ENCODE measurements at places on chromosomes 7 and 10. TPM values are rescaled to one million over a fixed set of nuclear protein-coding genes. Genes with fewer than 3 reads are reported as not detected.

DNA sequence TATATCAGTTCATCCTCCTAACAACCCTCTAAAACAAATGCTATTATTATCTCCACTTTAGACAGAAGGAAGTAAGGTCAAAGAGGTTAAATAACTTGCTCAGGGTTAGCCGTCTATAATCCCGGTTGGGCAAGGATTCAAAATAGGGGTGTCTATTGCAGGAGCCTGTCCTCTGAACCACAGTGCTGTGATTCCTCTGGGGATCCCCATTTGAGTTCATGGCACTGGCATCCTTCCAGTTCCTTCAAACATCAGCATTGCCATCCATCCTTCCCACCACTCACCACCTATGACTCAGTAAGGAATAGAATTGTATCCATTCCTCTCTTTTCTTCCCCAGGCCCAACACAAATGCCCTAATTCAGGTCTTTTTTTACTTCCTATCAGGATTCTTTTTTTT is 25.6 kb downstream of the HPS6 start:
- no peaks in the 10 kb centered on the region for H3K27me3 ChIP-seq
- no peak overlapping the region for H3K27ac ChIP-seq
- DNase-seq, result no peak

DNA sequence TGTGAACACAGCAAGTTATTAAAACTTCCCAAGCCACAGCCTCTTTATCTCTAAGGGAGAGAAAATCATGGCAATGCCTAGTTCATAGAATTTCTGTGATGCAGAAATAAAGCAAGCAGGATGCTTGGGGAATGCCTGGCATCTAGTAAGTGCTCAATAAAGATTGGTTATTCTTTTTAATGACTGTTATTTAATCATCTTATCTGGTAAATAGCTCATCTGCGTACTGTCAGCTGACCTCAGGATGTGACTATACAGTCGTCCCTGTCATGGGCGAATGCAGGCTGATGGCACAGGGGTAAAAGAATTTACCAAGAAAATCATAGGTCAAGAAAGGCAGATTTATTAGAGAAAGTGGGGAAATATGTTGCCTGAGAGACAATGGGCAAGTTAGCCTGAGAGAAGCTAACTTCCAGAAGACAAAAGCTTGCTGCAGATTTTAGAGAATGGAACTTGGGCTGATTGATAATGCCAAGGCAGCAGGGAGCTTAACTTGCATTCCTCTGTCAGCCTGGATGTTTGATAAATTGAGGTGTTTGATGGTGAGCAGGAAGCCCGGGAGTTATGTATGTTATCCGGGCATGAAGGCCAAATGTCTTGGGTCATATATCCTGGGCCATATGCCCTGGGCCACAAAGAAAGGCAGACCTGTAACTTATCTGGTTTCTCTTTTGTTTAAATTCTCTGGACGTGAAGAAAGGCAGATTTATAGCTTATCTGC is 126.0 kb downstream of the KCNMA1 start:
- H3K36me3 ChIP-seq, result no peaks in the 10 kb centered on the region
- DNase-seq, result peak; percentile 47
- peak overlapping the region; percentile 82 for H3K27ac ChIP-seq
- peaks cover 74% of the 10 kb centered on the region for H3K4me1 ChIP-seq
- H3K27me3 ChIP-seq, result no peaks in the 10 kb centered on the region

DNA sequence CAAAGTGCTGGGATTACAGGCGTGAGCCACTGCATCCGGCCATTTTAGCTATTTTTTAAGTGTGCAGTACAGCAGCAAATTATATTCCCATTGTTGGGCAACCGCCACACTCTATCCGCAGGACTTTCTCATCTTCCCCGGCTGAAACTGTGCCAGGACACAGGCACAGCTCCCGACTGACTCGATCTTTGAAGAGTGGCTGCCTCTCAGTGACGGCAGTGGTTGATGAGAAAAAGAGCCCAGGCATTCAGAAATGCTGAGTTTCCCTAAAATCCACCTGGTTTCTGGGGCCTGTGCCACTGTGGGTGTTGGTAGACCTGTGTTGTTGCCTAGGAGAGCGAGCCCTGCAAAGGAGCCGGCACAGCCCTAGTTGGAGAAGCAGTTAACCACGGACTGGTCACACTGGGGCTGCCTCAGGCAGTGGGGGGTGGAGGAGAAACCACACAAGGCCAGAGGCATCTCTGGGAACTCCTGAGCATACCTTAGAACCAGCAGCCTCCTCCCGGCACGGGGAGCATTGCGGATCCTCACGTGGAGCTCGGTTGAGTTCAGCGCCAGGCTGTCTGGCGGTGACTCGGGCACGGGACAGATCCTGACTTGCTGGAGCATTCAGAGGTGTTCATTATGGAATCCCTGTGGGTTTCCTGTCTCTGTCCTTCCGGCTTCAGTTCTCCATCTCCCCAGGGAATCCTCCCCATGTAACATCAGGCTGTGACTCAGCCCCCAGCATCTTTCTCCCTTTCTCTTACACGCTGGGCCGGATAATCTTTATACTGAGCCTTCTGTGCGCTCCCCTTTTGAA is 16.2 kb downstream of the PFKFB3 start:
- no peak overlapping the region for H3K27ac ChIP-seq
- H3K27me3 ChIP-seq, result no peaks in the 10 kb centered on the region
- no peak overlapping the region for H3K4me3 ChIP-seq

GRCh38 chr10:114802177-114802576 is 19.4 kb upstream of the FHIP2A start:
- no peak overlapping the region for H3K27ac ChIP-seq
- DNase-seq, result no peak
- no peaks in the 10 kb centered on the region for H3K4me1 ChIP-seq
- H3K27me3 ChIP-seq, result no peaks in the 10 kb centered on the region
- H3K36me3 ChIP-seq, result no peaks in the 10 kb centered on the region
- H3K4me3 ChIP-seq, result no peak overlapping the region

DNA sequence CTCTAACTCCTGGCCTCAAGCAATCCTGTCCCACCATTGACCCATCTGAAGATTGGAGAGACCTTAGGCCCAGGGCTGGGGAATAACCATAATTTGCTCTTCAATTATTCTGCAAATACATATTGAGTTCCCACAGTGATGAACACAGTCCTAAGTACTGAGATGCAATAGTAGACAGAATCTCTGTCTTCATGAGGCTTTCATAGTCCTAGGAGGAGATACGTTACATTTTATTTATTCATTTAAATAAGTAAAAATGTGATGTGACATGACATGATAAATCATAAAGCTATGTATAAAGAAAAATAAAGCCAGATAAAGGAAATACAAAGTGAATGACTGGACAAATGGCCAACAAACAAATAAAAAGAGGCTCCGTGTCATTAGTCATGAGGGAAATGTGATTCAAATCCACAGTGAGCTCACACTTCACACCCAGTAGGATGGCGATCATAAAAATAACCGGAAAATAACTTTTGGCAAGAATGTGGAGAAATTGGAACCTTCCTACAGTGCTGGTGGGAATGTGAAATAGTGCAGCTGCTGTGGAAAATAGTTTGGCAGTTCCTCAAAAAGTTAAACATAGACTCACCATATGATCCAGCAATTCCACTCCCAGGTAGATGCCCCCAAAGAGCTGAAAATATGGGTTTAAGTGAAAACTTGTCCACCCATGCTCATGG is 52.1 kb upstream of the JCAD start:
- peak; percentile 91 for DNase-seq
- H3K27ac ChIP-seq, result peak overlapping the region; percentile 75
- H3K36me3 ChIP-seq, result no peaks in the 10 kb centered on the region
- H3K27me3 ChIP-seq, result no peaks in the 10 kb centered on the region

DNA sequence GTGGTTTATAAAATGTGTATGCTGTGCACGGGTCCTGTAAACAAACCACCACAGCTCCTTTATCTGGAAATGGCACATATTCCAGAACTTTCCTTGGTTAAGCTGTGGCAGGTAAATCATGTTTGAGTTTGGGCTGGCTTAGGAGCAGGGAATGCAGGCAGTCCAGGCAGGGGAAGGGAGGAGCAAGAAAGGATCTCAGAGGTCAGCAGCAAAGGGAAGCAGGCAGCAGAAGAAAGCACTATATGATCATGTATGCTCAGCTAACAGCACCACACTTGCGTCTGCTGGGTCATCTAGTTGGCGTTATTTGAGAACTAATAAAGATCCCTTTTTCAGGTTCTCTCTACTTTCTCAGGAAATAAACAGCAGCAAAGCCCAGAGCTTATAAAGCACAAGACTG is 7.8 kb downstream of the ICA1 start:
- no peaks in the 10 kb centered on the region for H3K27me3 ChIP-seq
- H3K4me3 ChIP-seq, result no peak overlapping the region
- H3K27ac ChIP-seq, result no peak overlapping the region
- DNase-seq, result no peak

DNA sequence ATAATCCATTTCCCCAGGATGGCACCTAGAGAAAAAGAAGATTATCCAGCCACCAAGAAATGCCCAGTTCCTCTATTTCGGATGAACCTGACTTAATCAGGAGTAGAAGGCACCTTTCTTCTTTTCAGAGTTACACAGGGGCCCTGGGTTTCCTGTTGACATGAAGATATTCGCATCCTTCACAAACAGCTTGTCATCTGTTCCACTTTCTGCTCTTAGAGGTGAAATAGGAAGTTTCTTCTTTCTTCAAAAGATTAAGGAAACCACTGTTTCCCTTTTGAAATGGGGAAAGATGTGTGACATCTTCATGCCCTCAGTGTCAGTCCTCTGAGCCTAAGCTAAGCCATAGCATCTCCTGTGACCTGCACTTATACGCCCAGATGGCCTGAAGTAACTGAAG is 39.1 kb upstream of the RAB18 start:
- H3K4me3 ChIP-seq, result no peak overlapping the region
- no peak overlapping the region for H3K27ac ChIP-seq
- DNase-seq, result no peak
- H3K4me1 ChIP-seq, result no peaks in the 10 kb centered on the region
- H3K36me3 ChIP-seq, result no peaks in the 10 kb centered on the region
- no peaks in the 10 kb centered on the region for H3K27me3 ChIP-seq

DNA sequence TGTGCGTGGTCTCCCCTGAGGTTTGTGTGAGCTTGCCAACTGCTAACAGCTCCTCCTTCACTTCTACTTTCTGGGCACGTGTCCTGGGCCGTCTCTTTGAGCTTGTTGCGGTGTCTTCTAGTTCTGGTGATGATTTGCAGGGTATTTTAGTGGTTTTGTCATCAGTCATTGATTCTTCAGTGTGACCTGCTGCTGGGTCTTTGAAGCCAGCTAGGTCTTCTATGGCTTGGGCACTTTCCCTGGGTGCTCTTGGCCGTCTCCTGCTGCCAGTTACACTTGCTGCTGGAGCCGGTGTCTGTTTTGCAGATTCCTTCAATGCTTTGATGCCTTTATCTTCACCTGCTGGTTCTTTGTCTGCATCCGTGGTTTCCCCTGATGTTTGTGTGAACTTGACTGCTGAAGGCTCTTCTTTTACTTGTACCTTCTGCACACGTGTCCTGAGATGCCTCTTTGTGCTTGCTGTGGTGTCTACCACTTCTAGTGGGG is 23.0 kb downstream of the MKI67 start:
- DNase-seq, result no peak
- no peak overlapping the region for H3K27ac ChIP-seq
- no peaks in the 10 kb centered on the region for H3K27me3 ChIP-seq
- no peak overlapping the region for H3K4me3 ChIP-seq

- no peak overlapping the region for H3K4me3 ChIP-seq
- H3K27me3 ChIP-seq, result no peaks in the 10 kb centered on the region
- DNase-seq, result no peak
- H3K27ac ChIP-seq, result no peak overlapping the region
Observed at GRCh38 chr10:10642751-10643150, 374.9 kb upstream of the CELF2 start.

- H3K27ac ChIP-seq, result no peak overlapping the region
- H3K4me1 ChIP-seq, result peaks cover 2% of the 10 kb centered on the region
- H3K36me3 ChIP-seq, result no peaks in the 10 kb centered on the region
- no peak overlapping the region for H3K4me3 ChIP-seq
- no peak for DNase-seq
Observed at GRCh38 chr7:98816967-98817710, 52.7 kb downstream of the TMEM130 start.

DNA sequence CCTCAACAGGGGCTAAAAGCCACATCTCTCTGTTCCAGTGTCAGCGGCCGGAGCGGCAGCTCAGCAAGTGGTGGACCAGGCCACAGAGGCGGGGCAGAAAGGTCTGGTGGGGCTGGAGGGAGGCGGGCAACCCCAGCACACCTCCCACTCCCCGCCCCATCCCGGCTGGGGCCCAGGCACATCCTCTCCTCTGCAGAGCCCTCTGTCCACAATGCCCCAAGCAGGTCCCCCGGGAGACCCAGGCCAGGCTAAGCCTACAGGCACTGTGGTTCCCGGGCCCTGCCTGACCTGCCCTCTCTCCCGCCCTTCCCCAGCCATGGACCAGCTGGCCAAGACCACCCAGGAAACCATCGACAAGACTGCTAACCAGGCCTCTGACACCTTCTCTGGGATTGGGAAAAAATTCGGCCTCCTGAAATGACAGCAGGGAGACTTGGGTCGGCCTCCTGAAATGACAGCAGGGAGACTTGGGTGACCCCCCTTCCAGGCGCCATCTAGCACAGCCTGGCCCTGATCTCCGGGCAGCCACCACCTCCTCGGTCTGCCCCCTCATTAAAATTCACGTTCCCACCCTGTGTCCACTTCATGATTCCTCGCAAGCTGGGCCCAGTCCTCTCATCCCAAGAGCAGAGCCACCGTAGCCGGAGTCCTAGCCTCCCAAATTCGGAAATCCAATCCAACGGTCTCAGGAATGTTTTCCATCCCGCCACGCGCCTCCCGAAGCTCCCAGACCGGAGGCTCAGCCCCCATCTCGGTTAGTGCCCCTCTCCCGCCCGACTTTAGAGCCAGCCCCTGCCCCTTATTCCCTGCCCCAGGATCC is 2.1 kb downstream of the ADIRF start:
- H3K36me3 ChIP-seq, result no peaks in the 10 kb centered on the region
- H3K27ac ChIP-seq, result peak overlapping the region; percentile 94
- H3K4me3 ChIP-seq, result peak overlapping the region; percentile 71
- peaks cover 64% of the 10 kb centered on the region for H3K4me1 ChIP-seq
- H3K27me3 ChIP-seq, result no peaks in the 10 kb centered on the region
- DNase-seq, result peak; percentile 44

DNA sequence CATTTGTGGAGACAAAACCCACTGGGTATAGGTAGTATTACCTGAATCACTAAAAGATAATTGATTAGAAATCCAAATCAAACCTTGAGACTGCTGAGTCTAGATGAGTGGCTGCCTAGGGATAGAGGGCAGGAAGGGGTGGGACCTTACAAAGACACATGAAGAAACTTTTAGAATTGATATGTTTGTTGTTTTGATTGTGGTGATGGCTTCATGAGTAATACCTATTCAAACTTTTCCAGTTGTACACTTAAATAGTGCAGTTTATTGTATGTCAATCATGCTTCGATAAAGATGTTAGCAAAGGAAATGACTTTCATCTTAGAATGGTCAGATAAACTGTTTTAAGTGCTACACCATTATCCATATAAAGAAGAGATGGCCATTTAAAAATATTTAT is 188.7 kb upstream of the KAT6B start:
- H3K27me3 ChIP-seq, result no peaks in the 10 kb centered on the region
- peaks cover 32% of the 10 kb centered on the region for H3K36me3 ChIP-seq
- peaks cover 34% of the 10 kb centered on the region for H3K4me1 ChIP-seq
- no peak overlapping the region for H3K4me3 ChIP-seq
- DNase-seq, result peak; percentile 85
- H3K27ac ChIP-seq, result no peak overlapping the region

Gene AKR1C1
- 3.2 TPM for total RNA-seq

Gene ATOH7
- total RNA-seq, result not detected

Gene UPK3BL2
- total RNA-seq, result 22.5 TPM

Gene SKIDA1
- 0.17 TPM for total RNA-seq

Gene DLX5
- total RNA-seq, result 0.23 TPM

Gene TFAM
- 121 TPM for total RNA-seq

Gene FAM131B
- total RNA-seq, result 6.9 TPM

Gene NKX1-2
- 0.86 TPM for total RNA-seq
